ENCODE measurements at places on chromosomes 7 and 10.

DNA sequence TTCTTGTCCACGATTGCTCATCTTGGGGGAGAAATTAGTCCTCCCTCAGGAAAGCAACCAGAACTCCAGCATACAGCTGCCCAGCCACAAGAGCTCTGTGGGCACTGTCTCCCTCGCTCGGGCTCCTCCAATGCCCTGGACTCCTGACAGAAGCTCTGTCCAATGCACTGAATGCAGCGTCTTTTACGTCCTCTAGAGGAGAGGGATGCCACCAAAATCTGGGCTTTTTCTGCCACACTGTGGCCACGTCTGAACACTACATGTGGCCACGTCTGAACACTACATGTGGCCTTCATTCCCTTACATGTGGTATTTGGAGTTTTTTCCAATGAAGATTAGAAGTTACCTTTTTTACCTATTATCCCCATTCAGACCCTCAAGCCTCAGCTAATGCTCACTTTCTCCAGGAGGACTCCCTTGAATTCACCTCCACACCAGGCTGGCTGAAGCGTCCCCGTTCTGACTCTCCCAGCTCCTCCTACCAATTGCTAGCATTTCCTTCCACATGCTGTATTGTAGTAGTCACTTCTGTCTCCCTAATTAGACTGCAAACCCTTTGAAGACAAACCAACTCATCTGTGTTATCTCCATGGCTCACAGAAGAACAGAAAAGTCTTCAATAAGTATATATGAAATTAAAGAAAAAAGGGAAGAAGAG lies 134.3 kb upstream of the PDE1C start:
- peak; percentile 89 for DNase-seq

GRCh38 chr7:38398725-38399321 lies 125.4 kb upstream of the TARP start:
- no peak for DNase-seq

DNA sequence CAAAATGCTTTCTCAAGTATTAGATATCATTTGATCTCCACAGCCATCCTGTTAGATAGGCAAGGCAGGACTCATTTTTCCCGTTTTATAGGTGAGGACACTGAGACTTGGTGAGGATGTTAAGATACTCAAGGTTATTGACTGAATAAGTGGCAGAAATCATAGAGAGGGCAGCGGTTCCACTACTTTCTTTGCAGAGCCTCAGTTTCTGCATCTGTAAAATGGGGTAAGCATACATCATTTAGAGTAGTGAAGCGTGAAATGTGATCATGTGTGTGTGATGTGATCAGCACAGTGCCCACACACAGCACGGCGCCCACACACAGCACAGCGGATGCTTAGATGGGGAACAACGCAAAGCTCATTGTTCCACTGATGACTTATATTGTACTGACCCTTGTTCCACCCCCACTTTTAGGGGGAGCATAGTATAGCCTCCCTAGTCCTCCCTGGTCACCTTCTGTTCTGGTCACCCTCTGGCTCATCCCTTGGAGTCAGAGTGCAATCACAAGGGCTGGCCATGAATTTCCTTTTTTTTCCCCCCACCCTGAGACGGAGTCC lies 10.5 kb downstream of the UBTD1 start:
- DNase-seq: no peak

DNA sequence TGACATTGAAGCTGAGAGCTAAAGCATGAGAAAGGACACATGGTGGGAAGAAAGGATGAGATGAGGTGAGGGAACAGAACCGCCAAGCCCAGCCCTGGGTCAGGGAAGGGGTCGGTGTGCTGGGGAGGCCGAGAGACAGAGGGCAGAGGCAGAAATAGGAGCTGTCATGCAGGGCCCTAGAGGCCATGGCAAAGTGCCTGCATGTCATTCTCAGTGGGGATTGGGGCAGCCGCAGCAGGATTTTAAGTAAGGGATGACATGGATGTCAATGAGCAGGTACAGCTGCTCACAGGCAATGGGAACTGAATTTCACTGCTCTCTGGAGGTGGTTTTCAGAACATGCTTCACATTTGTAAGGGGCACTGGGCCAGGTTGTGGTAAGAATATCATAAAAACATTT lies 227.4 kb downstream of the RAB11FIP2 start:
- DNase-seq: no peak

DNA sequence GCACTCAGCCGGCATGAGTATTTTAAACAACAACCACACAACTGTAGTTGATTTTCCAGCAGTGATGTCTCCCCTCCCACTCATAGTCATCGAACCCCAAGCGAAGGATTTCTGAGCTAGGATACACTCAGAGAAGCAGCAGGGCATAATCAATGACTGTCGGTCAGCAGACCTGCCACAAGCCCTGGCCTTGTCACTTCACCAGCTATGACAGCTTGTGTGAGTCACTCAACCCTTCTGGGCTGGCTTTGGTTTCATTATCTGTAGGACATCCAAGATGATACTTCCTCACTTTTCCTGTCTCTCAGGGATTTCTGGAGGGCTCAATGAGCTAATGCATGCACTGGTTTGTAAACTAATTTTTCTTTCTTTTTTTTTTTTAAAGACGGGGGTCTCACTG lies 22.0 kb upstream of the UBE3C start:
- no peak for DNase-seq

Data from putamen (tissue), 1 donor.